HL-60 (cell line): ENCODE measurements at places on chromosomes 12 and 14.

DNA sequence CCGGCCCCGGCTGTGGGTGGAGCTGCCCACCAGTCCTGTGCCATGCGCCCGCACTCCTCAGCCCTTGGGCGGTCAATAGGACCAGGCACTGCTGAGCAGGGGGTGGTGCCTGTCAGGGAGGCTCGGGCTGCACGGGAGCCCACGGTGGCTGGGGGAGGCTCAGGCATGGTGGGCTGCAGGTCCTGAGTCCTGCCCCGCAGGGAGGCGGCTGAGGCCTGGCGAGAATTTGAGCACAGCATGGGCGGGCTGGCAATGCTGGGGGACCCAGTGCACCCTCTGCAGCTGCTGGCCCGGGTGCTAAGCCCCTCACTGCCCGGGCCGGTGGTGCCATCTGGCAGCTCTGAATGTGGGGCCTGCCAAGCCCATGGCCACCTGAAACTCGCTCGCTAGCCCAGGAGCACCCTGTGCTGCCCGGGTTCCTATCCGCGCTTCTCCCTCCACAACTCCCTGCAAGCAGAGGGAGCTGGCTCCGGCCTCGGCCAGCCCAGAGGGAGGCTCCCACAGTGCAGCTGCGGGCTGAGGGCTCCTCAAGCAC is 1371.1 kb downstream of the FSCB start:
- DNase-seq = no peak

- DNase-seq = no peak
These were observed 55.4 kb downstream of the FBXO33 start for GRCh38 chr14:39376667-39377403.

GRCh38 chr12:54596526-54596946 is 8.1 kb upstream of the PPP1R1A start:
- DNase-seq = peak; percentile 45

DNA sequence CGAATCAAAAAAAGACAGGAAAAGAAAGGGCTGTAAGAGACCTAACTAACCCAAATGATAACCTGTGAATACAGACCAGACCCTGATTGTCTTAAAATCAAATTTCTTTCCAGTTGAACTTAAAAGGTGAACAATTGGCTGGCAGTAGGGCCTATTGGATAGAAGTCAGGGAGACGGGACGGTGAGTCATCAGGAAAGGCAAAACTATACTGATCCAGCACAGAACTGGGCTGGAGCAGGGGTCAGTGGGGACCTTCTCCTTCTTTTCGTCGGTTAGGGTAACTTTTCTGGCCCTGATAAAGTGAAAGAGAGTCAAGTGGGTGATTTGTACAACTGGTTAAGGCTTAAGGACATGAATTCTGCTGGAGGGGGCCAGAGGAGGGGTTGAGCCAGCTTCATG is 84.9 kb upstream of the OTX2 start:
- DNase-seq = no peak

- DNase-seq = no peak
These were observed 242.7 kb downstream of the BCL11B start for GRCh38 chr14:99029145-99029915.
